ENCODE measurements at places on chromosomes 5 and 9.

GRCh38 chr9:69433392-69433791 lies 108.4 kb downstream of the ENTREP1 start:
- no peak for DNase-seq

DNA sequence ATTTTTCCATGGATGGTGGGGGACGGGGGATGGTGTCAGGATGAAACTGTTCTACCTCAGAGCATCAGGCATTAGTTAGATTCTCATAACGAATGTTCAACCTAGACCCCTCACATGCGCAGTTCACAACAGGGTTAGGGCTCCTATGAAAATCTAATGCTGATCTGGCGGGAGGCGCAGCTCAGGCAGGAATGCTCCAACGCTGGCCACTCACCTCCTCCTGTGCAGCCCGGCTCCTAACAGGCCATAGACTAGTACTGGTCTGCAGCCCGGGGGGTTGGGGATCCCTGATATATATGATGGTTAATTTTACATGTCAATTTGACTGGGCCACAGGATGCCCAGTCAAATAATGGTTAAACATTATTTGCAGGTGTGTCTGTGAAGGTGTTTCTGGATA lies 199.0 kb upstream of the NR4A3 start:
- no peak for DNase-seq

GRCh38 chr5:9834871-9835770 lies 205.0 kb upstream of the TAS2R1 start:
- DNase-seq: no peak

DNA sequence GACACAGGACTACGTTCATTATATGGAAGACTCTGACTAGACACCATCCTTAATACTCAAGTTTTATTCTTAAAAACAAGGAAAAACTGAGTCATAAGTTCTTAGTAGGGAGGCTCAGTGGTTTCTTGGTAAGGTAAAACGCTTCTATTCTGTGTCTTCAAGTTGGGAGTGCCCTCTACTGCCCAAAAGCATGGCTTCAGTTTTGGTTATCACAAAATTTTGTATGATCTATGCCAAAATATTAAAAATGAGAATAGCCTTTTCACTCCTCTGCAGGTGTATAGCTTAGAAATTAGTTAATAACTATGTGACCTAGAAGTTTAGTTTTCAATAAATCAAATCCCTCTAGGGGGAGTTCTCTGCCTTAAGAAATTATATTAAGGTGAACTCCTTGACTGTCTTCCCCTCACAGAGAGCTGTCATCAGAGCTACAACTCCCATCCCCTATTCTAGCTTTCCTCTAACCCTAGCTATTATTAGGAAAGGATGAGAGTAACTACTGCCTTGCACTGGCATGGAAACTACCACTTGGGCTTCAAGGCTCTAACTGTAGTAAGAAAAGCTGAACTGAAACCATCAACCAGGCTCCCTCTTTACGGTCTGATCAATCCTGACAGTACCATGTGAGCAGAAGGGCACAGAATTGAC lies 189.7 kb downstream of the GNAQ start:
- no peak for DNase-seq

DNA sequence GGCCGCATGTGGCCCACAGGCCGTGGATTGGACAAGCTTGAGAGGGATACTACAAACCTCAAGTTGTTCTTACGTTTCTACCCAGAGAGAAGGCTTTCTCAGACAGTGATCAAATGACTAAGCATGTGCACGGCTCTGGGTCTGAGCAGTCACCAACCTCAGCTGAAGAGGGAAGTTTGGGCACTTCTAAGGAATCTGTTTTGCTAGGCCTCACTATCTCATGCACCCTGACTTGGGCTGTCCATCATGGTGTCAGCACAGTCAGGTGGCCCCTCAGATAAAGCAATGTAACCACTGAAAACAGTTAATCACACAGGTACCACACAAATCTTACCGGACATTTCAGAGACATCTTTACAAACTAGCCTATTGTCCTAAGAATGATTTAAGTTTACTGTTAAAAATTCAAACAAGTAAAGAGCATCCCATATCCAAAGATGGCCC lies 24.6 kb downstream of the CSF2 start:
- DNase-seq: no peak

- no peak for DNase-seq
These were observed 57.0 kb downstream of the SECISBP2 start for GRCh38 chr9:89375191-89375760.

DNA sequence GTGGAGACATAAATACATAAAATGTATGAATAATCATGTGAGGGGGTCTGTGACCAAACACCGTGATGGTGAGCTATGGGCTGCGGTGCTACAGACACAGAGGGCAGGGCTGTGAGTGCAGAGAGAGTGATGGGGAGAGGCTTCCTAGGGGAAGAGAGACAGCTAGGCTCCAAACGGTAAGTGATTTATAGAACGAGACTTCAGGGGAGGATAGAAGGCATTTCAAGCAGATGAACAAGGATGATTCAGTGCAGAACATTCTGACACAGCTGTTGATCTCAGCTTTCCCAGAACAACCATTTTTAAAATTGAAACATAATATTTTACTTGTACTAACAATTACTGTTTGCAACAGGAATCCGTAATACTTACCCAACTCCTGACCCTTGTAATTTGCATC lies 100.7 kb downstream of the GAS1 start:
- DNase-seq: no peak

DNA sequence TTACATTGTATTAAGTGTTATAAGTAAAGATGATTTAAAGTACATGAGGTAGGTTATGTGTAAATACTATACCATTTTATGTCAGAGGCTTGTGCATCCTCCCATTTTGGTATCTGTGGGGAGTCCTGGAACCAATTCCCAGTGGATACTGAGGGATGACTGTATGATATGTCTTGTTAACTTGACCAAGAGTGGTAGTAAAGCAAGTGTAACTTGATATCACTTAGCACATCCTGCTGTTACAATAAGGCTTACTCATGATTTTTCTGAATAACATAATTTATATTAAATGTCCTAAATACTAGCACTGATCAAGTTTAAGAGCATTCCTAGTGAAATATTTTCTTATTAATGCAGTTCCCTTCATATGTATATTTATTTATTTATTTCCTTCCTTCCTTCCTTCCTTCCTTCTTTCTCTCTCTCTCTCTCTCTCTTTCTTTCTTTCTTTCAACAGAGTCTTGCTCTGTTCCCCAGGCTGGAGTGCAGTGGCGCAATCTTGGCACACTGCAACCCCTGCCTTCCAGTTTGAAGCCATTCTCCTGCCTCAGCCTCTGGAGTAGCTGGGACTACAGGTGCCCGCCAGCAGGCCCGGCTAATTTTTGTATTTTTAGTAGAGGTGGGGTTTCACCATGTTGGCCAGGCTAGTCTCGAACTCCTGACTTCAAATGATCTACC lies 7.5 kb downstream of the NDFIP1 start:
- DNase-seq: no peak

- no peak for DNase-seq
These were observed 2.7 kb downstream of the ELOVL7 start for GRCh38 chr5:60841361-60841760.

DNA sequence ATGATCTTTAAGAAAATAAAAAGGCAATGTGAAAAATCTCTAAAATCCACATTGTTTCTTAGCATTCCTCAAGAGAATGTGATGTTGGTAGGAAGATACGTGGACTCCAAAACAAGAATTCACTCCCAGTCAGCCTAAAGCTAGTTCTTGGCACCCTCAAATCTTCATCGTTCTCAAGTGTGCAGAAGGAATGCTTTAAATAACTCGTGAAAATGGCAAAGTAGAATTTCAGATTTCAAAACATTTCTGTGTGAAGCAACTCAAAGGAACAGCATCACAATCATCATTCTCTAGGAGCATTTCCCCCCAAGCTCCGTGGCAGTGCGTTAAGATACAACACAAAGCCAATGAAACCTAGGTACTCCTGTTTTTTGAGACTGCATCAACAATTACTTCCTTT lies 185.1 kb upstream of the DMAC1 start:
- no peak for DNase-seq

DNA sequence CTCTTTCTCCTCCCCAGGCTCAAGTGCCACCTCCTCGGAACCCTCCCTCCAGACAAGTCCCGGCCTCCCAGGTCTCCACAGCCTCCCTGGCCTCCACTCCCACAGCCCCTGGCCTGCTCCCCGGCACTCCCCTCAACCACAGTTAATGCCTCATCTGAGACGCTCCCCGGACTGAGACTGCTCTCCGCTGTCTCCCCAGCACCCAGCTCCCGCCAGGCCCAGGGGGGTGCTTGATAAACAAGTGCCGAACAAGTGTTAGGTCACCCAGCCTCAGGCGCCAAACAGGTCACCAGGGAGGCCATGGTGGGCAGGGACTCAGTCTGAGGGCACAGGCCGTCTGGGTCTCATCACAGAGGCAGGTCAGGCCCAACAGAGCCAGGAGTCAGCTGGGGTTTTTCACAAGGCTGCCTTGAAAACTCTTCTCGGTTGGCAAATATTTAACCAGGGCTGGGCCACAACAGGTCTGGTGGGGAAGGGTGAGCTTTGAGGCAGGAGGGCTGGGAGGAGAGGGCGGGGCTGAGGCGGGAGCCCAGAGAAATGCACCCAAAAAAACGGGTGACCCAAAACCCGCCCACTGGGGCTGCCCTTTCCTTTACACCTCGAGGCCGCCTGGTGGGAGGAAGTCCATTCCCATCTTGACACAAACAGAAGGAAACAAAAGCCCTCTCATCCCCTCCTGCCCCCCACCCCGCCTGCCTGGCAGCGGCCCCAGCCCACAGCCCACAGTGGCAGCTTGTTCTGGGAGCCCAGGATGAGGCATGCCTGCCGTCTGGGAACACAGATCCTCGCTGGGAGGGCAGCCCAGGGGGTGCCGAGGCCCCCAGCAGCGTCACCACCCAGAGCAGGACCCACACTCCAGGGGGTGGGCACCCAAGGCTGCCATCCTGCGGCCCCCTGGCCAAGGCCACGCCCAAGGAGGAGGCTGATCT lies 66.6 kb upstream of the STXBP1 start:
- DNase-seq: no peak

Data from CD4-positive, alpha-beta T cell treated with Interleukin-12 subunit alpha and Interleukin-12 subunit beta, for 1 hour (primary cell).